ENCODE measurements at places on chromosomes 12 and 14. TPM values are rescaled to one million over a fixed set of nuclear protein-coding genes. Genes with fewer than 3 reads are reported as not detected.
A peak's percentile ranks its signal among the peaks of the same experiment; 100 is the strongest.

The ADCY6 gene
- total RNA-seq = 24.9 TPM

The PPP1R36 gene
- total RNA-seq = 0.47 TPM

The DTX1 gene
- total RNA-seq = not detected

The SLC39A9 gene
- 80.2 TPM for total RNA-seq

The WNT5B gene
- 0.52 TPM for total RNA-seq

The P2RX2 gene
- total RNA-seq = not detected

The BCL2L14 gene
- 0.30 TPM for total RNA-seq

The SLC17A8 gene
- total RNA-seq = not detected

The HOXC12 gene
- total RNA-seq = not detected

The GON7 gene
- 11.2 TPM for total RNA-seq

The CD9 gene
- 182 TPM for total RNA-seq

The GLIPR1L1 gene
- total RNA-seq = not detected

- DNase-seq = no peak
These were observed 49.3 kb upstream of the AMN start for GRCh38 chr14:102873131-102873530.

- no peak for DNase-seq
These were observed 14.9 kb downstream of the TUBA1C start for GRCh38 chr12:49279706-49280159.

DNA sequence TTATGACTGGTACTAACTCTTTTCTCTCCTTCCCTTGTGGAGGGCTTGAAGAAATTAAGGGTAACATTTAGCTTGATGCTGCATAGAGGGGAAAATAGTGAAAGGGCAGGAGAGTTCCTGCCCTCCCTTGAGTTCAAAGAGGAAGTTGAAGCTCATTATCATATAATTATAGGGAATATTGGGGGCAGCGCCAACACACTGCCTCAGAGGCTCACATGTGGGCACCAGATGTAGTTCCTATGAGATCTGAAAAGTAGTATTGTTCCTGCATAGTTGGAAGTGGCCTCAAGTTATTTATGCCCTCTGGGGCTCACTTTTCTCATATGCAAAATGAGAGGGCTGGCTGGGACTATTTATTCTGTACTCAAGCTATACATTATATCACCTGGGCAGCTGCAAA, 33.0 kb upstream of the FGF23 start:
- no peak for DNase-seq

GRCh38 chr14:104548802-104549535, 30.6 kb upstream of the C14orf180 start:
- DNase-seq = no peak

GRCh38 chr12:89343127-89343526, 9.2 kb downstream of the DUSP6 start:
- no peak for DNase-seq

DNA sequence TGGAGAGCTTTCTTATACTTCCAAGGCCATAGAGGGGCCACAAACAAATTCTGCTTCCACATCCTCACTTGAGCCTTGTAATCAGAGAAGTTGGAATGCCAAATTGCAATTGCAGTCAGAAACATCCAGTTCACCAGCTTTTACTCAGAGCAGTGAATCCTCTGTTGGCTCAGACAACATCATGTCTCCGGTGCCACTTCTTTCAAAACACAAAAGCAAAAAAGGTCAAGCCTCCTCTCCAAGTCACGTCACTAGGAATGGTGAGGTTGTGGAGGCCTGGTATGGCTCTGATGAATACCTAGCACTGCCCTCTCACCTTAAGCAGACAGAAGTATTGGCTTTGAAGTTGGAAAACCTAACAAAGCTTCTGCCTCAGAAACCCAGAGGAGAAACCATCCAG, 217.1 kb downstream of the AKAP6 start:
- DNase-seq = no peak

GRCh38 chr12:105348561-105348960, 18.1 kb downstream of the C12orf75 start:
- DNase-seq = no peak

GRCh38 chr12:109387425-109388166, 39.9 kb downstream of the MYO1H start:
- peak; percentile 44 for DNase-seq

DNA sequence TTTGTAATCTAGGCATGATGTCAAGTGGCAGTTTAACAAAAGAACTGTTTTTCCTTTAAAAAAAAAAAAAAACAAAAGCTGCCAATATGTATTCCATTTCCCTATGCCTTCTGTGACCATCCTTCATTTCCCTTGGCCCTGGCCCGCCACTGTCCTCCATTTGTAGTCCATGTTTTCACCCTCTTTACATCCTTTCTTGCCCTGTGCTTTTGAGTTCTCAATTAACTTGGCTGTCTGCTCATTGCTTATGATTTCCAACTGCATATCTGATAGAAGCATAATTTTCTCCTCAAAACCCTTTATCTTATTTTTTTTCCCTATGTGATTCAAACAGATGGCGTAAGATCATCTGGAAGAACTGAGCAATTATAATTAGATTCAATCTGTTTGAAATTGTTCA, 297.5 kb downstream of the NAV3 start:
- DNase-seq = no peak

DNA sequence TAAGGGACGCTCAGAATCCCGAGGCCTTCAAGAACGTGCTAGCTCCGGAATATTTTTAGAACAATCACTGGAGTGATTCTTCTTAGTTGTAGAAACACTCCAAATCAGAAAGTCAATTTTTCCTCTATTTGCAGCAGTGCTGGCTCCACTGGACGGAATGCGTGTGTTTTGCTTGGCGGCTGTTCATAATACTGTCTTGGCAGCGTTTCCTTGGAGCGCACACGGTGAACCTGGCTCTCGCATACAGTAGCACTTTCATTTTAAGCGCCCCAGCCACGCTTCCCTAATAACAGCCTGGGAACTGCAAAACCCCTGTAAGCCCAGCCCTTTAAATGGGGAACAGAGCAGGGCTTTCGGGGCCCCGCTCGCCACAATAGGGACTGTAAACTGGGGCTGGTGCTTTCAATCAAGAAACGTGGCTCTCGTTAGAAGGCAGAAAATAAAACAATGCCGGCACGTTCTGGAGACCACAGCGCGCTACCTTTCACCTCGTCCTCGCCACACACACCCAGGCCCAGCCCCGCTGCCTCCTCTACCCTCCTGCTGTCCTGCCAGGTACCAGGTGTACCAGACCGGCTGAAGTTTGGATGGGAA, 79.9 kb downstream of the BCL11B start:
- DNase-seq = no peak

GRCh38 chr12:70042675-70043074, 200.6 kb upstream of the CNOT2 start:
- DNase-seq = no peak

GRCh38 chr12:91877456-91878235, 268.0 kb downstream of the BTG1 start:
- no peak for DNase-seq

DNA sequence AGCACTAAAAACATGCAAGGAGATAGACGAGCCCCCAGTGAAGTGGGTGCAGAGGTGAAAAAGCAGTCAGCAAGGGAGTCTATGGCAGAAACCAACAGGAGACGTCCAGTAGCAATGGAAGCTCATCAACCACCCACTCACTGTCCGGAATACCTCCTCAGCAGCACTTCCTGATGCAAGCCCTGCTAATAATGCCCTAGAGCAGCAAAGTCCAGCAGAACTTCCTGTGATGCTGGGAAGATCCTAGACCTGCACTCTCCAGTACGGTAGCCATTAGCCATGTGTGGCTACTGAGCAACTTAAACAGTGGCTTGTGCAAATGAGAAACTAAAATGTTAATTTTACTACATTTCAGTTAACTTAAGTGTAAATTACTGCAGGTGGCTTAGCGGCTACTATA, 11.0 kb downstream of the SERPINA9 start:
- DNase-seq = no peak

DNA sequence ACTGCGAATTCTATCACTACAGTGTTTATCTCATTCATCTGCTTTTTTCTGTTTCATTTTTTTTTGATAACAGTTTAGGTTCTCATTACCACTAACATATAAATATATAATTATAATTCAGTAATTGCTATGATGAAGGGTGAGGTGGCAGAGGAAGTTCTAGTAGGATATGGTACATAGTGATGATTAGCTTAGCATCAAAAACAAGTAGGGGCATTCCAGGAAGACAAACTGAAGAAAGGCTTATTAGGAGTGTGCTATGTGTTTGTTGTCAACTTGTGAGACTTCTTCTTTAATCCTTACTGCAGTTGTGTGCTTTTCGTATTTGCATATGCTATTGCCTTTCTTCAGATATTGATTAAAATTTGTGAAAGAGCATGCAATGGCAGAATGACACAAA, 20.6 kb downstream of the FUT8 start:
- DNase-seq = no peak

- DNase-seq = no peak
These were observed 83.0 kb downstream of the SETD3 start for GRCh38 chr14:99397698-99398097.

DNA sequence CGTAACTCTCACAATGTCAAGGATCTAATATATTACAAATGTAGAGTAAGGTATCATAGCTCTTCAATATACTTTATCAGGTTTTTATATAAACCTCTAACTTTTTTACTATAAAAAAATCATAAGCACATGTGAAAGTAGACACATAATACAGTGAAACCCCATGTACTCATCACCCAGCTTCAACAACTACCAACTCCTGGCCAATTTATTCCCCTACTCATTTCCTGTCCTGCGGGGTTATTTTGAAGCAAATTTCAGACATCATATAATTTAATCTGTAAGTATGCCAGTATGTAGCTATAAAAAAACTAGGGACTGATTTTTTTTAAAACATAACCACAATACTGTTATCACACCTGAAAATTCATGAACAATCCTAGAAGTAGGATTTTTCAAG, 47.7 kb downstream of the NOPCHAP1 start:
- no peak for DNase-seq

DNA sequence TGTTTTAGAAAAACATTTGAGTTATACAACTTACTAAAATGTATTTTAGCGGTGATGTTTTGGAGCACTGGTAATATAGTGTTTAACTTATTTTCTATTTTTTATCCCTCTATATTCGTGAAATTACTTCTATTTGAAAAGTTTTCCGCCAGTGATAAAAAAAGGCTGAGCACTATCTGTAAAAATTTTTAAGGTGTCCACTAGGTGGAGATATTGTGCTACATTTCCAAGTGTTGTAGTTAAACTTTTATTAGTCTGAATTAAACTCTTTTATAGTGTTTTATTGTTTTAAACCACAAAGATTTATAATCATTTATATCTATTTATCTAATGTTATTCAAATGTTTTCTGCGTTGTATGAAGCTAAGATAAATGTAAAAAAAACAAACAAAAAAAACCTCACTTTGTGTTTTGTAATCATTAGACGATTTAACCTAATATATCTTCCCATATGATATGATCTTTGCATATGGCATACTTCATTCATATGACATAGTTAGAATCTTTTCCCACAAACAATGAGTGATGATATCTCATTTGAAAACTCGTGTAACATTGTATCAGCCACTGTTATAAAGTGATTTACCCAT, 11.8 kb downstream of the ALG10B start:
- peak; percentile 24 for DNase-seq

DNA sequence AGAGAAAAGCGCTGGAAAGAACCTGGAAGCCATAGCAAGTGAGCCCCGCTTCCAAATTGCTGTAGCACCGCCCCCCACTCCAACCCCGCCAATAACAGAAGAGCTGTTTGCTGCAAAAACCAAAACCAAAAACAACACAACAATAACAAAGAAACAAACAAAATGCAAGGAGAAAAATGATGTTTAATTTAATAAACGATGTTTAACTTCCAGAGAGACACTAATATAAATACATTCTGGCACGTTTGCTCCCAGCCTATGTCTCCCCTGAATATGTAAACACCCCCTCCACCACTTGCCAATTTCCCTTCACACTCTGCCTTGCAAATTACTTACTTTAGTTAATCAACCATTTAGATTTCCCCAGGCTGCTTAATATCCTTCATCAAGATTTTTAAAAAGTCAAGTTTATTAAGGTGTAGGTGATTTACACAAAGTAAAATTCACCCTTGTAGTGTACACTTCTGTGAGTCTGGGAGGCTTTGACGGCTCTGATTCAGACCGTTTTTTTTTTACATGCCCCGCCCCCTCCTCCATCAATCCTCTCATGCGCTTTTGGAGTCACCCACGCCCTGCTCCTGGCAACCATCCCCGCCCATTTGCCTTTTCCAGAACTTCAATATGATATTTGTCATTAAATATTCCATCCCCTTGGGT, 482 bp upstream of the IFI27L2 start:
- peak; percentile 56 for DNase-seq

- DNase-seq = no peak
These were observed 23.2 kb upstream of the RAP1B start for GRCh38 chr12:68587448-68587873.

DNA sequence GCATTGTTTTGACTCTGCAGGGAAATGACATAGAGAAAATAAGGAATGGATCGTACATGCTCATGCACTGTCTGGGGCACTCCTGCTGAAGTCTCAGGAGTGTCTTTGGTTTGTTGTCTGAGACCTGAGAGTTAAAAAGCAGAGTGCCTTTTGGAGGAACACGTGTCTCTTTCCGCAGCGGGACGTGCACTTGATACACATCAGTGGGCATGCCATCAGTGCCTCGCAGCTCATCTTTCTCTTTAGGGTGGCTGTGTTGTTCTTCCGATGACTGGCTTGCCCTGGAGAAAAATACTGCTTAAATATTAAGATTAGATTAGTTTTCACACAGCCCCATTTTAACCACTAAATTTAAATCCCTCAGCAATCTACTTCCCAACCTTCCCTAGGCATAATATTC, 835.9 kb downstream of the DIO2 start:
- no peak for DNase-seq

DNA sequence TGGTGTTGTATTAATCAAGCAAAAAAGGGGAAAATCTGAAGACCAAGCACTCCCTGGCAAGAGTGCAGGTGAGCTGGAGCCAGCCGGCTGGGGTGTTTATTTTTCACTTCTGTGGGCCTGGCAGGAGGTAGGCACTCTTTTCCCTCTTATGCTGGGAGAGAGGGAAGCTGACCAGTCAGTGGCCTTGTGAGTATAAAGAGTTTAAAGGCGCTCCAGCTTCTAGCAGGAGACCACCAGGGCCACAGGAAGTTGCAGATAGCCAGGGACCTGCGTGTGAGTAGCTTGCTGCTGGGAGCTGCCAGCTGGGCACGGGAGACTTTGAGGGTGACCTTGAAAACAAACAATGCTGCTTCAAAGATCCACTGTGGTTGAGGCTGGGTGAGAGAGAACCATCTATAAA, 217.4 kb upstream of the PWP1 start:
- DNase-seq = no peak

GRCh38 chr12:47935184-47935583, 28.2 kb upstream of the TMEM106C start:
- DNase-seq = no peak

GRCh38 chr12:79929065-79929464, 5.8 kb downstream of the PPP1R12A start:
- DNase-seq = no peak

GRCh38 chr12:13437541-13437940, 241.0 kb downstream of the EMP1 start:
- DNase-seq = peak; percentile 6

GRCh38 chr12:109618082-109618481, 44.5 kb downstream of the MVK start:
- no peak for DNase-seq

- DNase-seq = no peak
These were observed 68.2 kb downstream of the DDX51 start for GRCh38 chr12:132075714-132076553.

All from HCT116 (cell line).